Brain pericyte (primary cell): ENCODE measurements at places on chromosomes 3 and 15.

DNA sequence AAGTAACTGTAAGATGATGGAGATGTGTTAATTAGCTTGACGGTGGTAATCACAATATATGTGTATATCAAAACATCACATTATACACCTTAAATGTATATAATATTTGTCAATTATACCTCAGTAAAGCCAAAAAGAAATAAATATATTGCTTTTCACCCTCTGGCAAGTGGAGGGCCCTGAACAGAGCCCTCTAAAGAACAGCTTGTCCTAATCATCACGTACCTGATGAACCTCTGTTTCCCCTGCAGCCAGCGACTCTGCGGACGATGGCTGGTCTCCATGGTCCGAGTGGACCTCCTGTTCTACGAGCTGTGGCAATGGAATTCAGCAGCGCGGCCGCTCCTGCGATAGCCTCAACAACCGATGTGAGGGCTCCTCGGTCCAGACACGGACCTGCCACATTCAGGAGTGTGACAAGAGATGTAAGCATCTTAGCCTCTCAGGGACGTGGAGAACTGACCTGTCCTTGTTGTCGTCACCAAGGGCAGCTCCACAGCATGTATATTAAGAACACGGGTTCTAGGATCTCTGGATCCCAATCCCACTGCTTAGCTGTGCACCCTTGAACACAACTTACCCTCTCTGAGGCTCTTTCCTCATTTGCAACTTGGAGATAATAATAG is 6.3 kb downstream of the THBS1 start:
- DNase-seq: no peak

- DNase-seq: no peak
Observed at GRCh38 chr3:40096661-40097111, 212.8 kb upstream of the EIF1B start.

DNA sequence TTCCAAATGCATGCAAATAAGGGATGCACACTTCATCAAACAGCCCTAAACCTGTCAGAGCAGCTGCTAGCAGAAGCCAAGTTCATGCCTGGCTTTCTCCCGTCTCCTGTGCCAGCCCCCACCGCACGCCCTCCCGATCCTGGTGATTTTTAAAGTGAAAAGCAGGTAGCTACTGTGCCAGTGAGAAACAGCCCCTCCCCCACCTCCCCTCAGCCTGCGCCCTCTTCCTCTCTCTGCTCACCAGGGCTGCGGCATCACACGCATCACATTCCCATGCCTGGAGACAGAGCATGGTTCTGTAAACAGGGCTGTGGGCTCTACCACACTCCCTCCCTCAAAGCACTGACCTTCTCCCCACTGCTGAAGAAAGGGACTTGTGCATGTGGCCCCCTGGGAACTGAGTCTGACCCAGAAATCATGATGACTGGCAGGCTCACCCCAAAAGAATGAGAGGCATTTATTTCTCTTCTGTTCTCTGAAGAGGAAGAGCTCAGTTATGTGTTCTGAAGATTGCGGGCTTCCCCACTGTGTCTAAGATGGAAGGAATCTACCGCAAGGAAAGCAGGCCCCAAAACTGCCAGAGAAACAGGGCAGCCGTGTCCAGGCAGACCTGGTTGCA is 14.5 kb upstream of the SLC6A1 start:
- DNase-seq: no peak

DNA sequence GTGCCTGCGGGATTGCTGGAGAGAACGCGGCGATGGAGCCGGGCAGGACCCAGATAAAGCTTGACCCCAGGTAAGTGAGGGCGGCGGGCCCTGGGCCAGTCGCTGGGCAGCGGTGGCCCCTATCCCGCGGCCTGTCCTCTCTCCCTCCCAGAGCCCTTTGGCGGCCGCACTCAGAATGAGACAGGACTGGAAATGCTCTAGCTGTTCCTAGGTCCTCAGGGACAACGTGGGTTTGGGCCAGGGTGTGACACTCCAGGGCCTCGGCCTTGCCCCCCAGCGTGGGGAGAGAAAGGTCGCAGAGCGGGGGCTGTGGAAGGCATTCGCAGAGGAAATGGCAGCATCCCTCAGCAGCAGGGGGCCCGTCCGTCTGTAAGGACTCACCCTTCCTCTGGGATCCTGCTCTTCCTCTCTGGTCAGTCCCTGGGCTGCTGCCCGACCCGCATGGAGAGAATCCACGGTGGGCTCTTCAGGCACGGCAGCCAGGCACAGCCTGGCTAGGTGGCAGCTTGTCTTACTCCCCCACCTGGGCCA is 412 bp downstream of the SLC51A start:
- DNase-seq: no peak

DNA sequence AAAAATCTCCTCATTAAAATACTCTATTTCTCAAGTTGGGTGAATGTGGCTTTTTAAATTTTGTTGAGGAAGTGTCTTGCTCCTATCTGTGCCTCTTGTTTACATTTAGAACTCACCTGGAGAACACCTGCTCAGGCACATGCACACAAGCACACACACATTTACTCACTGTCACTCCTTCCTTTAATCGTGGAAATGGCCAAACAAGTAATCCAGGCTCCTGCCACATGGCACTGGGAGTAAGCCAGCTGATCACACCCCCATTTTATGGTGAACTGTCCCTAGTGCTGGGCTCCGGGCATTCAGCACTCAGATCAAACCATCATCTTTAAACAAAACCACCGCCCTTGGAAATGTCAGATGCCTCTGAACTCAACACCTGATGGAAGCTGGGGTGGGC is 204.7 kb upstream of the BHLHE40 start:
- DNase-seq: no peak

DNA sequence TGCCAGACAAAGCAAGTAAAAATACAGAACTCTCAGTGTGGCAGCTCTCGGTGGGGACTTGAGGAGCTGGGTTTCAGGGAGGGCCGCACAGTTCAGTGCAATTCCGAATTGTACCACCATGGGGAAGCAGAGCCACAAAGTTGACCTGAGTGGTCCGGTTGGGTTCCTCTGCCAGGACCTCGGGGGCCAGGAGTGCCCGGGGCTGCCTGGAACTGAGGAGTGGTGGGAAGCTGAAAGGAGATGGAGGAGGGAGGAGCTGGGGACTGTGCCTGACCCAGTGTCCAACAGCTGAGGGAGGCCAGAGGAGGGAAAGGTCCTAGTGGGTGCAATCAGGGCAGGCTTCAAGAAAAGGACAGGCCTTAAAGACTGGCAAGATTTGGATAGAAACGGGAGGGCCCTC is 32.2 kb upstream of the TRH start:
- peak; percentile 21 for DNase-seq

- no peak for DNase-seq
Observed at GRCh38 chr15:92100301-92100700, 246.8 kb downstream of the SLCO3A1 start.

DNA sequence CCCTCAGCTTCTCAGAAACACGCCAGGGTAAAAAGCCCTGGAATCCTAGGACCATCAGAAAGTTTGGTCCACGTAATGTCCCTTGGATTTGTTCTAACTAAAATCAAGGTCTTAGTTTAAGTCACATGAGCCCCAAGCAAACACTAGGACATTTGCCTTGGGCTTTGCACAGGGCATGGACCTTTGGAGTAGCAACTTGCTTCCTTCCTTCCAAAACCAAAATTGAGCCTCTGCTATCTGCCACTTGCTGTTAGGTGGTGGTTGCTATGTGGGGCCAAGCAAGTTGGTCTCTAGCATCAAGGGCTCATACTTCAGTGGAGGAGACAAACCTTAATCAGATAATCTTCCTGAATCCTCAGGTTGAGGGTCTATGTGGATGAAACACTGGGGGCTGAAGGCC is 4.0 kb upstream of the DAG1 start:
- DNase-seq: no peak

- DNase-seq: no peak
Observed at GRCh38 chr3:149579838-149580542, 77.8 kb downstream of the WWTR1 start.

- no peak for DNase-seq
Observed at GRCh38 chr3:193842029-193842798, 249.2 kb downstream of the OPA1 start.

DNA sequence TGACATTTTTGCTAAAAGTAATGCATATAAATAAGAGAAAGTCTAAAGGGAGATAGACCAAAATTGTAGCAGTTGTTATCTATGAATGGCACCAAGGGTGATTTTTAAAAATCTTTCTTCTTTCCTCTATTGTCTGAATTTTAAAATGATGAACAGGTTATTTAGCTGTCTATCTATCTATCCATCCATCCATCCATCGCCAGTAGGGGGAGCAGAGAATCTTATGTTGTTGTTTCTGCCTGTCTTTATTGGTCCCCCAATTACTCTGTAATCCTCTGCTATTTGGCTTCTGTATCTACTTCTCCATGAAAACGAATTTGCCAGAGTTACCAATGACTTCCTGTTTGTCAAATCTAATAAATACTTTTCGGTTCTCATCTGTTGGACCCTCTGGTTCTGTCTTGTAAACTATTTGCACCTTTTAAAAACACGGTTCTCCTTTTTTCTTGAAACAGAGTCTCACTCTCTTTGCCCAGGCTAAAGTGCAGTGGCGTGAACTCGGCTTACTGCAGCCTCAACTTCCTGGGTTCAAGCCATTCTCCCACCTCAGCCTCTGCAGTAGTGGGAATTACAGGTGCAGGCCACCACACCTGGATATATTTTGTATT is 86.0 kb downstream of the ECT2 start:
- DNase-seq: no peak

GRCh38 chr15:58503139-58504027 is 71.6 kb downstream of the LIPC start:
- no peak for DNase-seq

DNA sequence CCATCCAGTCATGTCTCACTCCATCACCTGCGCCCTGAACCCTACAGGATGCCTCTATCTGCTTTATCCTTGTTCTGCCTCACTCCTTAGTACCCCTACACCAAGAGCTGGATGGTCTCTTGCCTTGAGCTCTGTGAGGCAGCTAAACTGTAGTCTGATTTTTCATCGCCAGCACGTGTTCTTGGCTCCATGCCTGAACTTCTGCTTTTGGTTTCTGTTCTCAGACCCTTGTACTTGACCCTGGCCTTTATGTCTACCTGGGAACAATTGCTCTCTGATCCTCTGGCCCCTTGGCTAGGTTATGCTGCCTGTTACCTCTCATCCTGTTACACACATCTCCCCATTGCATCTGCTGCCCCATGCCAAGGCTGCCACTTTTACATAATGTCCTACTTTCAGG is 318.0 kb upstream of the LMCD1 start:
- no peak for DNase-seq

GRCh38 chr3:144034715-144035290 is 63.2 kb downstream of the DIPK2A start:
- no peak for DNase-seq

GRCh38 chr3:163481738-163482137 is 1596.6 kb downstream of the SI start:
- no peak for DNase-seq

DNA sequence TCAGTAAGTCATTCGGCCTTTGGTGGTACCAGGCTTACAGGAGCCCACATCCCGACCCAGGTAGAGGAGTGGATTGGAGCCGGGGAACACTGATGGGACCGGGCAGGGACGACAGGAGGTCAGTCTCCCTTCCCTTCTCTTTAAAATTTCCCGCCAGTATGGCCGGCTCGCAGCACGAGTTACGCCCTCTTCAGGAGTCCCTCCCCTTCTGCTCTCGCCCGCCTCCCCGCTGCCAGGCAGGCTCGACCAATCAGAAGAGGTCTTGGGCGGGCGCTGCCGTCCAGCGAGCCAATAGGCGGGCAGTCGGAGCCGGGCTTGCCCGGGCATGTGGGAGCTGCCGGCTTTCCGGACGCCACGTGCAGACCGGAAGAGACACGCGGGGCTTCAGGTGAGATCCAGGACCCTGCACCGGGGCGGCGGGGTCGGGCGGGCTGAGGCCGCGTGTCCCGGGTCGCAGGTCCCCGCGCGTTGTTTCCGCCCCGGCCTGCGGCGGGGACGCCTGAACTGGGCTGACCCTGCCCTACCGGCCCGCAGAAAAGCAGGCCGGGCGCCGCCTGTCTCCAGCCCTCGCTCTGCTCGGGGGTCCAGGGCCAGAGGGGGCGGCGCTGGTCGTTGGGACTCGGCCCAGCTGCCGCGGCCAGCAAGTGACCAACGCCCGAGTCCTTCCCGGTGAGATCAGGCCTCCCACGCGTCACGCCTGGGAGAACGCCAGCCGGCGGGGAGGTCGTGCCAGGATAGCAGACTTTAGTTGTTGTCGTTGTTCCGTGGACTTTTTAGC is at the start of gene AEN:
AEN (plus strand) TSS at position 346 of the 778 bp plus-strand sequence. CDS start 4,870 bp downstream, outside the sequence.
- peak; percentile 88 for DNase-seq

DNA sequence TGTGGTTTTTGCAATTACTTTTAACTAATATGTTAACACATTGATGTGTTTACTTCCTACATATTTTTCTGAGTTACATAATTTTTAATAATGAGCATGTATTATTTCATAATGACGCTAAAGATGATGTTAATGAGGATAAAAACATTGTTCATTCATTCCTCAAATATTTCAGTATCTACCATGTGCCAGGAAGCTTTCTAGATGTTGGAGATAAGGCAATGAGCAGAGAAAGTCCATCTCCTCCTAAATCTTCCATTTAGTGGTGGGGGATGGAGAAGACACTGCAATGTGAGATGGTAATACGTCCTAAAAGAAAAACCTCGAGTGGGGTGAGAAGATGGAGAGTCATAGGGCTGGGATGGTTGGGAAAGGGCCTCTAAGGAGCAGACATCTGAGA is 132.7 kb downstream of the MYLK start:
- no peak for DNase-seq

DNA sequence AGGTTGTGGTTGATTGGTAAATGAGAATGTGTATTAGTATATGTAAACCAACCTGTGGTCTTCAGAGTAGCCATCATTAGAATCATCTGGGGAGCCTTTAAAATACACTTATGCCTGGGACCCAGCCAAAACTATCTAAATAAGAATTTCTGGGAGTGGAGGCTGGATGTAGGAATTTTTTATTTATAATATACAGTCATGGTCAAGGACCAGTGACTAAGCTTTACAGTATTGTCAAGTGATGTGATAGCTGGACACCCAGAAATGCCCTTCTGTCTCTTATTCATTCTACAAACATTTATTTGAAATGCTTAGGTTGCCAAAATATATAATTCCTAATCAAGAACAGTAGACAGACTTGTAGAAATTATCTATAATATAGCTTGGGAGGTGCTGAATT is 132.2 kb downstream of the MBNL1 start:
- no peak for DNase-seq

DNA sequence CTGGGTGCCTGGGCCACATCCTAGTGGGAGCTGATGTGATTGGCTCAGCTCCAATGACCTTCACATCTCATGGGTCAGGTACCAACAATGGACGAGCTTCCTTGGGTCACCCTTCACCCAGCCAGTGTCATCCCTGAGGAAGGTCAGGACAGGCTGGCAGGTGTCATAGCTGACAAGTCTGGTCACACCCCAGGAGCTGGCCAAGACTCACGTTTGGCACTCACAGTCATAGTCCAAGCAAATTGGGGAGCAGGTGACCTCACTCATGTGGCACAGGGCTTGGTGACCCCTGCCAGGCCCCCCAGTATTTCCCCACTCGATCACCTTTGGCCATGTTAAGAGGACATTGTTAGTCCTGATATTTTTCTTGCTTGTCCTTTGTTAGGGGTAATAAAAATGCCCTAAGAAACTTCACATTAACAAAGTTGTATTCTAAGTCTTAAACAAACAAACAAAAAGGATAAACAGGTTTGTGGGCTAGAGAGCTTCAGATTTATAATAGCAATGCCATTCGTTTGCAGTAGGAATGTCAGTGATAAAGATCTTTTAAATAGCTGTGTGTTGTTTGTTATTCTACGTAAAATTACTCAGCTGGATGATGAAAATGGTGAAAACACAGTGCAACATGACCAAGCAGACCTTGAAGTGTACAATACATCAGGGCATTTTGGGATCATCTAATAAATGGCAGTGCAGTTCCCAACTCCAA is 79.5 kb upstream of the POMGNT2 start:
- DNase-seq: no peak
